Cardiac ventricle fibroblast (primary cell): ENCODE measurements at places on chromosomes 7 and 10. TPM values are rescaled to one million over a fixed set of nuclear protein-coding genes. Genes with fewer than 3 reads are reported as not detected.

Gene BTBD16
- not detected in 2 replicates for total RNA-seq

Gene ODAD2
- total RNA-seq: not detected in 2 replicates

Gene PKD2L1
- not detected in 2 replicates for total RNA-seq

Gene TAF5
- total RNA-seq: 3.1 and 3.2 TPM in 2 replicates

Gene GIMAP8
- 0.62 and 0.64 TPM in 2 replicates for total RNA-seq

Gene SLC29A4
- total RNA-seq: 1.6 and 3.1 TPM in 2 replicates

Gene MLXIPL
- 0.54 TPM in 1 of 2 replicates, not detected in the other for total RNA-seq

Gene TET1
- 3.1 and 3.6 TPM in 2 replicates for total RNA-seq

Gene SLC16A9
- total RNA-seq: 0.37 and 0.59 TPM in 2 replicates

Gene CHST15
- total RNA-seq: 15.0 and 17.1 TPM in 2 replicates
